Heart right ventricle (tissue), 16 donors: ENCODE measurements at places on chromosomes 2 and 18. TPM values are rescaled to one million over a fixed set of nuclear protein-coding genes. Genes with fewer than 3 reads are reported as not detected.

Gene APOB
- 11.2 TPM for total RNA-seq

Gene CFAP221
- 1.7 TPM for total RNA-seq

Gene IL1B
- 10.3 TPM for total RNA-seq

Gene SERPINE2
- 11.7 TPM for total RNA-seq

Gene KIAA2012
- not detected for total RNA-seq

Gene MOB4
- 29.6 TPM for total RNA-seq

Gene RND3
- 32.3 TPM for total RNA-seq

Gene THSD7B
- 0.24 TPM for total RNA-seq

Gene STARD7
- total RNA-seq = 397 TPM

Gene ACKR3
- total RNA-seq = 35.9 TPM

Gene MYOM1
- 815 TPM for total RNA-seq

Gene C2orf80
- not detected for total RNA-seq

Gene ATP8B1
- total RNA-seq = 5.6 TPM

Gene TTC27
- 9.7 TPM for total RNA-seq

Gene FHOD3
- 331 TPM for total RNA-seq

Gene ZNF397
- 14.2 TPM for total RNA-seq
